ENCODE measurements at places on chromosomes 1 and 21.
A peak's percentile ranks its signal among the peaks of the same experiment; 100 is the strongest.

- DNase-seq, result peak; percentile 57
These were observed 7.3 kb upstream of the CACNA1S start for GRCh38 chr1:201119206-201120197.

GRCh38 chr1:159800177-159800930 is 1.8 kb upstream of the FCRL6 start:
- peak; percentile 57 for DNase-seq

- DNase-seq, result no peak
These were observed 442 bp upstream of the AHCYL1 start for GRCh38 chr1:109984190-109984455.

- no peak for DNase-seq
These were observed 9.9 kb downstream of the SEC16B start for GRCh38 chr1:177959811-177960515.

DNA sequence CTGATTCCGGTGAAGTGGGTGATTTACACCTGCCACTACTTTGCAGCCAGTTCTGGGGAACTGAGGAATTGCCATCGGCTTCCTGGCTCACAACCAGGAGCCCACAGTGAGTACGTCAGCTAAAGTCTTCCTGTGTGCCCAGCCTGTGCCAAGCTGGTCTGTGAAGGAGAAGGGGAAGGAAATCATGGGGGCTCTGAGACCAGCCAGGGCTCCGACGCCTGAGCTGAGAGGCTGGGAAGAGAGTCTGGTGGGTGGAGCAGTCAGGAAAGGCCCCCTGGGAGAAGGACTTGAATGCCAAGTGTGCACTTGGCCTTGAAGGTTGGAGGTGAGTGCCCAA is 1.2 kb downstream of the LURAP1 start:
- DNase-seq, result no peak

GRCh38 chr21:25871566-25871965 is 136.8 kb downstream of the GABPA start:
- DNase-seq, result no peak

DNA sequence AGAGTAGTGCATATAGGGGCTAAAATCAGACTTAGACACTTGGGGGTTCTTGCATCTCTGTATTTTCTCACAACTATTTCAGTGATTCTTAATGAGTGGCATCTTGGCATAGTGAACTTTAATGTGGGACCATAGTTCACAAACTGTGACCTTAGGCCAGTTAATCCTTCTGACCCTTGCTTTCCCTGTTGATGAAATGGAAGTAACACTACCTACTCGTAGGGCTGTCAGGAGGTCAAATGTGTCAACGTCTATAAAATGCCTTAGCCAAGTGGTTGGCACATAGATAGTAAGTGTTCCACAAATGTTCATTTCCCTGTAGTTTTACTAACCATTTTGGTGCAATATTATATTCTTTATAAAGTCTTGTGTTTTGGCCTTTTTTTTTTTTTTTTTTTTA is 49.4 kb downstream of the DYRK1A start:
- no peak for DNase-seq
